Hematopoietic multipotent progenitor cell treated with erythropoietin and hydrocortisone succinate and interleukin-3 and kit ligand, for 4 days (in vitro differentiated cells): ENCODE measurements at places on chromosomes 2 and 18.

GRCh38 chr2:100208141-100208770 lies 65.9 kb upstream of the AFF3 start:
- DNase-seq, result no peak

DNA sequence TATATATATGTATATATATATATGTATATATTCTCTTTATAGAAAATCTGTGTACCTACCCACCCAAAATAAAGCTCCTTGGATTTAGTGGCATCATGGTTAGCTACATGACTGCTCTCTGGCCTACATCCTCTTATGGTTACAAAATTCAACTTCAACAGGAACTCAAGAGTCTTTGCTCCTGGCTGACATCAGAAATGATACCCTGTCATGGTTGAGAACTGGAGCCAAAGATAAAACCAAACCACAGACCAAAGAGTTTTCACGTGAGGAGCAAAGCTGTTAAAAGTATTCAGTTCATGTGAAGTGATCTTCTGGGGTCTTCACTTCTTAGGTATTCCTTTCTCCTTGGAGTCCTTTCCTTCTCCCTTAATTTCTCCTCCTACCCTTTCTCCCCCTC lies 476.3 kb downstream of the SOX11 start:
- peak; percentile 95 for DNase-seq

DNA sequence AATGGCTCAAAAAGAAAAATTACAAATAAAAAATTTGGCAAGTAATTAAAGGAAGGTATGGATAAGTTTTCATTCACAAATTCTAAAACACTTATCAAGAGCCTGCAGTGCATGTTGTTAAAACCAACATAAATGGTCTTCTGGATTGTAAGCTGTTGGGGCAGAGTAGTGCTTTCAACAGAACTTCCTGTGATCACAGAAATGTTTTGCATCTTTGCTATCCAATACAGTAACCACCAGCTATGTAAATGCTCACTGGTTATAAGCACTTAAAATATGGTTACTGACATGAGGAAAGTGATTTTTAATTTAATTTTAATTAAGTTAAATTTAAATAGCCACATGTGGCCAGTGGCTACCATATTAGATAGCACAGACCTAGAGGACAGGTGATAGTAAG lies 133.1 kb downstream of the NBAS start:
- DNase-seq, result no peak

- peak; percentile 42 for DNase-seq
Observed at GRCh38 chr2:136210455-136210805, 92.5 kb upstream of the CXCR4 start.
